ENCODE measurements at places on chromosomes 4 and X.

DNA sequence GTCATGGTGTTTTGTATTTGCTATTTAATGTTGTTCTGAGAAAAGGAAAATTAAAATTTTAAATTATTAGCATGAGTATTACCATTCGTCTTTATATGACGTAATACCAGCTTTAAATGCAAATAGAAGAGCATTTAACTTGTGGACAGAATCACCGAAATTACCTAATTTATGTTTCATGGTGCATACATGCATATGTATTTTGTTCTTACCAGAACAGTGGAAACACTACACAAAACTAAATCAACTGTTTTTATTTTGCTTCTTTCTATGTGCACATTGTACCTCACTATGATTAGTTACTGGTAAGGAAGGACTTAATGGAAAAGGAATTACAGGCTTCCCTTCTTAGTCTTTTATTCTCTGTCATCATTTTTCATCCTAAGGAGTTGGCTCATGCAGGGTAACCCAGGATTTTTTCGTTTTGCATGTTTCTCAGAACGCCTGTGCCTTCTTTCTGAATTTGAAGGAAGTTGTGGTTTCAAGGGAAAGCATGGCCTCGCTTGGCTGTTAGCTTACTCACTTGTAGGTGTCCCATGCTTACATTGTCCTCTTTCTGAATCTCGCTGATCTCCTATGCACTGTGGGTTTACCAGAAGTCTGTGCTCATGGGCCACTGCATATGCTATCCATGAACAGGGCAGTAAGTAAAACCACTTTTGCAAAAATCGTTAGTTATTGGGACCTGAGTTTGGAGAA is 300.0 kb upstream of the PUDP start:
- no peak for DNase-seq

DNA sequence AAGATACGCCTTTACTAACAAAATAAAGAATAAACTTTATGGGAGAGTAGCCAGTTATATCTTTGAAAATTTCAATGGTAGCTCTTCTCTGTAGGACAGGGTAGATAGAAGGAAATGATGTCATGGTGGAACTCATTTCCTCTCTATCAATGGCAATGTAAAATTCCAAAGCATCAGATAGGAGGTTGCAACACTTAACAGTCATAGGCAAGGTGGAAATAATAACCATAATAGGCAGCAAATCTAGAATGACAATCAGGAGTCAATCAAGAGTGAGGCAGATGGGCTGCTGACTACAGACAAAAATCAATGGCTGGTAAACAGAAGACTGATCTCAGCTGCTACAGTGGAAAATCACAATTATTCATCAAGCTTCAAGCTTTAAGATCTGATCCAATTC is 53.9 kb upstream of the TET2 start:
- no peak for DNase-seq

DNA sequence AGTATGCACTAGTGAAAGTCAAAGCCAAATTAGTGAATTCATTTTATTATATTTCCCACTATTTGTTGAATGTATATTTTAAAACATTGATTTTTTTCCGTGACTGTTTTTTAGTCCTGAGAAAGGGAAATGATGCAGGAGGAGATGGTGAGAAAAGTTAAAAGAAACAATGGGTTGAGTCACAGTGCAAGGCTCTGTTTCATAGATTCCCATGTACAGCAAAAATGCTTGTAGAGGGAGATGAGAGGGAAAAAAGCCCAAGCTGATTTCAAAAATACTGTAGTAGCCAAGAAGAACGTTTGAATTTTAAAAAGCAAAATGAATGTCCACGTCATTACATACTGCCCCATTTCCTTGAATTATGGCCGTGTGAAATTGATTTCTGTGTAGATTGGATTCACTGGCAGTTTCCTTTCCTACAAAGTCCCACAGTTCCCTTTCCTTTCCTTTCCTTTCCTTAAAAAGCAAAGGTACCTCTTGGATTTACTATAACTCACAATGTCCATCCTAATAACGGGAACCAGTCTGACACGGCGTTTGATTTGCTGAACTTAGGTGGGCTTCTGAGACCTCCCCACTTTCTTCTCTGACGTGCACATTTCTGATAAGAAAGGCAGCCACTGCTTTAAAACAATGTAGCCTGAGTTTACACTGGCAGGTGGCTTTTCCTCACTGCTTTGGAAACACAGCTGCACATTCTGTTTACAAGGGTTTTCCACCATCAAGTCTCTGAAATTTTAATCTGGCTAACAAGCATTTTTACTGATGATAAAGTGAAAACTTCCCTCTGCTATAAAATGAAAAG is 63.7 kb downstream of the SPCS3 start:
- no peak for DNase-seq

- no peak for DNase-seq
Observed at GRCh38 chr4:34850968-34851367, 1393.3 kb downstream of the ARAP2 start.

DNA sequence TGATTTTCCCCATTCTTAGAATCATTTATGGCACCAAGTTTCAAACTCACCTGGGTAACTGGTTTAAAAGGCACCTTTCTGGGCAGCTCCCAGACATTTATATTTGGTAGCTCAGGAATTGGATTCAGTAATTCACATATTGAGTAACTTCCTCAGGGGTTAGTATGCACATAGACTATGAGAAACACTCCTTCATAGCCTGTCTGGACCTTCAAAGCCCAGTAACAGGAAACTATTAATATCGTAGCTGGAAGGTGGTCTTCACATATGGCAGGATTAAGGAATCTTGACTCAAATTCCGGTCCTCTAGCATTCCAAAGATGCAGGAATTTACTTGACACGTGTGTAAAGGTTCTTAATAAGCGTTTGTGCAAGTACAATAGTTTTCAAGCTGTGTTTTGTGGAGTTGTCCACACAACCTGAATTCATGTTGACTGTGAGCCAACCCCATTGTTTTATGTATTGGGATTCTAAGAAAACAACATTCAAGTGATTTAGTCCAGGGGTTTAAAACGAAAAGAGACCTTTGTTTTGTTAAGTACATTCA is 78.4 kb downstream of the PLS3 start:
- DNase-seq: no peak

GRCh38 chr4:146349306-146349705 is 135.0 kb downstream of the REELD1 start:
- no peak for DNase-seq

- no peak for DNase-seq
Observed at GRCh38 chrX:132226169-132226568, 6.9 kb upstream of the RAP2C start.

GRCh38 chrX:144801786-144802185 is 445.5 kb upstream of the SPANXN1 start:
- no peak for DNase-seq

- no peak for DNase-seq
Observed at GRCh38 chr4:102809190-102809589, 18.2 kb downstream of the UBE2D3 start.

GRCh38 chr4:119861731-119862130 is 204.9 kb downstream of the MAD2L1 start:
- DNase-seq: no peak

- no peak for DNase-seq
Observed at GRCh38 chrX:117910216-117910615, 206.4 kb downstream of the KLHL13 start.

DNA sequence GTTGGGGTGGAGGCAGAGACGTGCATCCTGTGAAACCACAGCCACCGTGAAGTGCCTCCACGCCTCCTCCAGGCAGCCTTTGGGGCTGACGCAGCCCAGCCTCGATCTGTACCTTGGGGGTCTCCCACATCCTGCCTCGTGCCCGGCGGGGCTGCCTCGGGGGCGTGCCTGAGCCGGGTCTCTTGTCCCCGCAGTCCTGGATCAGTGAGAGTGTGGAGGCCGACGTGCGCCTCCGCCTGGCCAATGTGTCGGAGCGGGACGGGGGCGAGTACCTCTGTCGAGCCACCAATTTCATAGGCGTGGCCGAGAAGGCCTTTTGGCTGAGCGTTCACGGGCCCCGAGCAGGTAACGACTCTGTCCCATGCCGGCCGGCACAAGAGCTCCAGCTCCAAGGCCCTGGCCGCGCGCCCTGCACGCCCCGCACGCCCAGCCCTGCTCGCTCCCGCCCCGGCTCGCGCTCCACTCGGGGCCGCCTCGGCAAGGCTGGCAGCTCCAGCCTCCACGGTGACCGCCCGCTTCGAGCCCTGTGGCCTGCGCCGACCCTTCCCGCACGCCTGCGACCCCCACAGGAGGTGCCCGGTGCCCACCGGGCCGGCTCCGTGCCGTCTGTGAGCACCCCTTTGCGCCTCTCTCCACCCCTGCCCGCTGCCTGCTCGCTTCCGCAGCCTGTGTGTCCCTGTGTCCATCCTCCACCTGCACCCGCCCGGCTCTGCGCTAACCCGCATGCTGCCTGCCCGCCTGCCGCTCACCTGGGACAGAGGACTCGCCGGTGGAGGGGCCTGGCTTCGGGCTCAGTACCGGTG is 9.8 kb downstream of the FGFR3 start:
- DNase-seq: no peak

DNA sequence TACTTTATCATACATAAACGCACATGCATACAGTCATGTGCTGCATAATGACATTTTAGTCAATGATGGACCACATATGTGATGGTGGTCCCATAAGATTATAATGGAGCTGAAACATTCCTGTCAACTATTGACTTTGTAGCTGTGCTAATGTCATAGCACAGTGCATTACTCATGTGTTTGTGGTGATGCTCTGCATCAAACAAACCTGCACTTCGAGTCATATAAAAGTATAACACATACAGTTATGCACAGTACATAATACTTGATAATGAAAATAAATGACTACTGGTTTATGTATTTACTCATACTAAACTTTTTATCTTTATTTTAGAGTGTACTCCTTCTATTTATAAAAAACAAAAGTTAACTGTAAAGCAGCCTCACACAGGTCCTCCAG is 60.5 kb upstream of the MCUB start:
- DNase-seq: no peak

DNA sequence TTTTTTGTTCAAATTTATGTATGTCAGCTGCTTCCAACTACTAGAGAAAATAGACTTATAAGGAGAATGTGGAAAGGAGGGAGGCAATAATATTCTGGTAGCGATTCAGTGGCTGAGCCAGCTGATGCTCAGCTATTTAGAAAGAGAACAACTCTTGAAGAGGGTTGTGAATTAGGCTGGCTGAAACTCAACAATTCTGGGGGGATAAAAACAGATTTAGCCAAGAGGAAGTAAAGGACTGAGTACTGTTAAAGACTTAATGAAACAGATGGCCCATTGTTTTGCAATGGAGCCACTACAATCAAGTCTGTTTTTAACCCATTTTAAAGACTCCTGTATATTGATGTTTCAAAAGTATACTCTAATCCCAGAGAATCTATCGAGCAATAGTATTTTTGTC is 1058.9 kb downstream of the C4orf33 start:
- no peak for DNase-seq

DNA sequence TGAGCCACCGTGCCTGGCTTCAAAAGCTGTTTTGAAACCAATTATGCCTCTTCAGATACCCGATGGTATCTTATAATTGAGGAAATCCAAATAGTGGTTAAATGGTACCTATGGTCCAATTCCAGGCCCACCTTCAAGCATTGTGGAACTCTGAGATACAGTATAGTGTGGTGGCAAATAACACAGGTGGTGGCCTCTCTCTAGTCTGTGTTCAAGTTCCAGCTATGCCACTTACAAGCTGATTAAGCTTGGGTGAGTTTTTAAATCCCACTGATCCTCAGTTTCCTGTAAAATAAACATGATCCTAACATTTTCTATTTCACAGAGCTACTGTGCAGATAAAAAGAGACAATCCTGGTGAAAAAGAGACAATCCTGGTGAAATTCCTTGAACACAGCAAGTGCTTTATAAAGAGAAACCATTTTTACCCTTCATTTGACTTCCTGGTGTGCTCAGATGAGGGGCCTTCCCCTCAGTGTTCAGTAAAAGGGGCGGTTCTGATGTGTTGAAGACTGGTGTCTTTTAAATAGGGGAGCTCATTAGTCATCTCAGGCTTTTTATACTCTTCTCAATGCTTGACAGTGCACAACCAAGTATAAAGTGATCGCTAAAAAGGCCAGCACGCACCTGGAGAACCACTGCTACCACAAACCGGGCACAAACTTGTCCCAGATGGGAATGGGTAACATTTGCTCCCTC is 30.8 kb upstream of the CD40LG start:
- peak; percentile 8 for DNase-seq

- DNase-seq: no peak
Observed at GRCh38 chr4:117001077-117001476, 84.3 kb downstream of the TRAM1L1 start.

GRCh38 chrX:15856222-15856587 is 1.6 kb upstream of the AP1S2 start:
- DNase-seq: no peak

GRCh38 chrX:22063284-22063683 is 31.2 kb downstream of the PHEX start:
- no peak for DNase-seq

DNA sequence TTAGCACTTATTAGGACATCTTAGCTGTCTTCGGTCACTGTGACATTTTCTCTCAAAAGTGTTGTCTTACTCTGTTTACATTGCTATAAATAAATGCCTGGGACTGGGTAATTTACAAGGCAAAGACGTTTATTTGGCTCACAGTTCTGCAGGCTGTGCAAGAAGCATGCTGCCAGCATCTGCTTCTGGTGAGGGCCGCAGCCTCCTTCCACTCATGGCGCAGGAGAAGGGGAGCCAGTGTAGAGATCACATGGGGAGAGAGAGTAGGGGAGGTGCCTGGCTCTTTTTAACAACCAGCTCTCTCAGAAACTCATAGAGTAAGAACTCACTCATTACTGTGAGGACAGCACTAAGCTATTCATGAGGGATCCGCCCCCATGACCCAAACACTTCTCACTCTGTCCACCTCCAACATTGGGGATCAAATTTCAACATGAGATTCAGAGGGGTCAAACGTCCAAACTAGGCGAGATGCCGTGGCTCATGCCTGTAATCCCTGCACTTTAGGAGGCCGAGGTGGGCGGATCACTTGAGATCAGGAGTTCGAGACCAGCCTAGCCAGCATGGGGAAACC is 43.5 kb upstream of the HERC6 start:
- no peak for DNase-seq

GRCh38 chrX:10537308-10537707 is 83.1 kb downstream of the MID1 start:
- DNase-seq: no peak

GRCh38 chr4:125313497-125313896 is 1.3 kb upstream of the FAT4 start:
- DNase-seq: no peak
